ENCODE measurements at places on chromosomes 16 and 17. TPM values are rescaled to one million over a fixed set of nuclear protein-coding genes. Genes with fewer than 3 reads are reported as not detected.

DNA sequence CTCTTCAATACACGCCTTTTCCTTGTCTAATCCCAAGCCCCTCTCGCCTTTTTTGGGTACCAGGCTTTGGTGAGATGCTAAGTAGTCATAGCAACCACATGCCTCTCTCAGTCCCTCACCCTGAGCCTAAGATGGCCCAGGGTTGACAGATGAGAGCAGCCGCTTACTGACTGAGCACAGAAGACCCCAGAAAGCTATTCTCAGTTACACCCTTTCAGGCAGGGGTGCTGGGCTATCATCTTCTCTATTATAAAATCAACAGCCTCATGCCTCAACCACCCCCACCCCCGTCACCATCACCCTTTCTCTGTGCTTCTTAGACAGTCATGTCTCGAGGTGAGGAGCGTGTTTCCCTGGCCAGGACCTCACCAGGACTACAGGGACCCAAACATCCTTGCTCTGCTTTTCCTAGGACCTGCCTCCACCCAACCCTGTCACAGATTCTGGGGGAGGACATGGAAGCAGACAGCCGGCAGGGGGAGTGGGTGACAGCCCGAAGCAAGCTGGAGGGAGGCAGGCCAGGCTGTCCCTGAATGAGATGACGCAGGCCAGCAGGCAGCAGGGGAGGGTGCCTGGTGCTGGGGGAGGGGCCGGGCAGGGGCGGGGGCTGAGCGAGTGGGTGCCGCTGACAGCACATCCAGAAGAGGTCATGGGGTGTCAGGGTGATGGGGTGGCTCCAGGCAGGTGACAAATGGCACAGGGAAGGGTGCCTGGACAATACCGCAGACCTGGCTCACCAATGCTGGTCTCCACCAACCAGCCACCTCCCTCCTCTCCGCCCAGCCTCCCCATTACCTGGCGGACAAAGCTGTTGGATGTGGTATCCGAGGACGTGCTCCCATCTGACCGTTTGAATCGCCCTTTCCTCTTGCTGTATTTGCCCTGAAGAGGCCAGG, 3.1 kb downstream of the CACNB1 start:
- H3K4me1 ChIP-seq, result peaks cover 30% of the 10 kb centered on the region
- DNase-seq, result peak; percentile 54
- H3K4me3 ChIP-seq, result peak overlapping the region; percentile 67
- peak overlapping the region; percentile 90 for H3K27ac ChIP-seq
- H3K36me3 ChIP-seq, result peaks cover 5% of the 10 kb centered on the region

- peaks cover 34% of the 10 kb centered on the region for H3K4me1 ChIP-seq
- H3K27me3 ChIP-seq, result no peaks in the 10 kb centered on the region
- no peak overlapping the region for H3K4me3 ChIP-seq
Measured at GRCh38 chr17:65514541-65514940, 46.9 kb downstream of the AXIN2 start.

DNA sequence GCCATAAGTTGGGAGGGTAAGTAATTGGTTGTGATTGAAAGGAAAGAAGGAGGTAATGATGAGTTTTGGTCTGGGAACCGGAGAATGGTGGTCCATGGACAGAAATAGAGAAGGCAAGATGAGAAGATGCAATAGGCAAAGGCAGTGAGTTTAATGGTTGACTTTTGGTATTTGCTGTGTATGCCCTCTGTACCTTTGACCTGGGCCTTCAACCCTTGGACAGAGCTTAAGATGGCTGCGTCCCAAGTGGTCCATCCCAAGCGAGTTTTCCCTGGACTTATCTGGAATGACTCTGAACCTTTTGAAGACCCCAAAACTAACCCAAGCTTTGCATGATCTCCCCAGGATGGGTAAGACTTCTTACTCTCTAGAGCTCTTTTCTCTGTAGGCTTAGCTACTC, 664.5 kb downstream of the MAF start:
- H3K36me3 ChIP-seq, result no peaks in the 10 kb centered on the region
- DNase-seq, result no peak
- H3K27ac ChIP-seq, result no peak overlapping the region

CCP110 gene
- 36.3 TPM for total RNA-seq

- H3K27ac ChIP-seq, result no peak overlapping the region
- no peaks in the 10 kb centered on the region for H3K36me3 ChIP-seq
- DNase-seq, result no peak
- no peaks in the 10 kb centered on the region for H3K4me1 ChIP-seq
- no peak overlapping the region for H3K4me3 ChIP-seq
Measured at GRCh38 chr16:86980644-86981043, 336.5 kb downstream of the C16orf95 start.

GRCh38 chr16:89556750-89557689, 3.5 kb upstream of the RPL13 start:
- peaks cover 6% of the 10 kb centered on the region for H3K27me3 ChIP-seq
- H3K27ac ChIP-seq, result peak overlapping the region; percentile 92
- DNase-seq, result peak; percentile 98
- peaks cover 15% of the 10 kb centered on the region for H3K36me3 ChIP-seq
- peaks cover 31% of the 10 kb centered on the region for H3K4me1 ChIP-seq

DNA sequence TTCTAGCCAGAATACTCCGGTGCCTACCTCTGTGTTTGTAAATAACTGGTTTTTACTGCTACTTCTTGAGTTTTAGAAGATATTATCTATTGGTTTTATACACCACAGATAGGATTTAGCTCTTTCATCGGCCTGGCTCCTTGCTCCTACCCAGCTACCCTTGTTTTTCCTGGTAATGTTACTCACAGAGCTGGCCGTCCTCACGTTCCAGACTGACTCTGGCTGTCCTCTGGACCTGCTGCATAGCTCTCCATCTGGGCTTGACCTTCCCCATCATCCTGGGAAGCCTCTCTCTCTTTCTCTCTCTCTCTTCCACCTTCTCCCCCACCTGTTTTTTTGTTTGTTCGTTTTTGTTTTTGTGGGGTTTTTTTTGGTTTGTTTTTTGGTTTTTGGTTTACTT, 51.5 kb downstream of the MPRIP start:
- H3K27me3 ChIP-seq, result no peaks in the 10 kb centered on the region
- DNase-seq, result no peak
- no peaks in the 10 kb centered on the region for H3K36me3 ChIP-seq
- no peak overlapping the region for H3K27ac ChIP-seq

MLLT6 gene
- total RNA-seq, result 85.1 TPM

- H3K4me1 ChIP-seq, result peaks cover 3% of the 10 kb centered on the region
- no peak for DNase-seq
- H3K4me3 ChIP-seq, result no peak overlapping the region
Measured at GRCh38 chr17:46063241-46063640, 64.2 kb downstream of the STH start.

KATNB1 gene
- 42.1 TPM for total RNA-seq

DNA sequence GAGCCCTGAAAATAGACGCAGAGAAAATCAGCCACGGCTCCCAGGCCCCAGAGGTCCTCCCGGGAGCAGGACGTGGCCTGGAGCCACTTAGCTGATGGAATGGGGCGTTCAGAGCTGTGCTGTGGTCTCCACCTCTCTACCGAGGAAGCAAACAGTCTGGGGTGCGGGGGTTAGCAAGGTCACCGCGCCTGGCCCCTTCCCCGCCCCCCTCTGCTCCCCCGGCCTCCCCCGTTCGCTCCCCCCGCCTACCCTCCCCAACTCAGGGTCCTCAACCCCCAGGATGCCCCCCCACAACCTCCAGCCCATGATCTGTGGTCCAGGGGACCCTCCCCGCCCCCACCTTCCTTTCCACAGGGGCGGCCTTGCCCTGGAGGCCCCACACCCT, 20.6 kb upstream of the C1QTNF8 start:
- H3K27me3 ChIP-seq, result no peaks in the 10 kb centered on the region
- no peak overlapping the region for H3K4me3 ChIP-seq
- no peaks in the 10 kb centered on the region for H3K36me3 ChIP-seq
- H3K27ac ChIP-seq, result no peak overlapping the region
- no peaks in the 10 kb centered on the region for H3K4me1 ChIP-seq

DNA sequence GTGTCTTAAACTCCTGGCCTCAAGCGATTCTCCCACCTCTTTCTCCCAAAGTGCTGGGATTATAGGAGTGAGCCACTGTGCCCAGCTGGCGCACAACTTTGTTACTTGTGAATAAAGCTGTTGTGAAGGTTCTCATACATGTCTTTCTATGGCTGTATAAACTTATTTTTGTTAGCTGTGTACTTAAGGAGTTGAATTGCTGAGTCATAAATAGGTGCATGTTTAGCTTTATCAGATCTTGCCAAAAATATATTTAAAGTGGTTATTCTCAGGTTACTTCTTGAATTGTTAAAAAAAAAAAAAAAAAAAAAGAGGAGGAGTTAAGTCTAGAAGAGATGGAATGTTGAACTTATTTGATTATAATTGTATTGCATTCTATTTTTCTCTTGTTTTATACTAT, 47.6 kb upstream of the IRX3 start:
- no peak overlapping the region for H3K4me3 ChIP-seq
- peaks cover 10% of the 10 kb centered on the region for H3K4me1 ChIP-seq
- no peak overlapping the region for H3K27ac ChIP-seq
- no peaks in the 10 kb centered on the region for H3K36me3 ChIP-seq
- peaks cover 10% of the 10 kb centered on the region for H3K27me3 ChIP-seq

GRCh38 chr17:80796430-80796861, 195.2 kb upstream of the CHMP6 start:
- no peaks in the 10 kb centered on the region for H3K27me3 ChIP-seq
- peaks cover 6% of the 10 kb centered on the region for H3K4me1 ChIP-seq
- H3K4me3 ChIP-seq, result no peak overlapping the region

- peaks cover 9% of the 10 kb centered on the region for H3K27me3 ChIP-seq
- no peaks in the 10 kb centered on the region for H3K36me3 ChIP-seq
- no peak overlapping the region for H3K27ac ChIP-seq
- peaks cover 13% of the 10 kb centered on the region for H3K4me1 ChIP-seq
- no peak overlapping the region for H3K4me3 ChIP-seq
Measured at GRCh38 chr16:77063676-77064016, 127.3 kb upstream of the MON1B start.

DNA sequence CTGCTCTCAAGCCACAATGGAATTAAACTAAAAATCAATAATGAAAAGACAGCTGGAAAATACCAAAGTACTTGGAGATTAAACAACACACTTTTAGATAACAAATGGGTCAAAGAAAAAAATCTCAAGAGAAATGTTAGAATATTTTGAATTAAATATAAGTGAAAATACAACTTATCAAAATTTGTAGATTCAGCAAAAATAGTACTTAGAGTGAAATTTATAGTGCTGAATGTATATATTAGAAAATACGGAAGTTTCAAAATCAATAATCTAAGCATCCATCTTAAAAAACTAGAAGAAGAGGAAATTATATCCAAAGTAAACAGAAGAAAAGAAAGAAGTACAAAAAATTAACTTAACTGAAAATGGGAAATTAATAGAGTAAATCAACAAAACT, 179.2 kb upstream of the CDH11 start:
- H3K27me3 ChIP-seq, result no peaks in the 10 kb centered on the region
- no peak overlapping the region for H3K27ac ChIP-seq
- no peaks in the 10 kb centered on the region for H3K36me3 ChIP-seq
- no peak for DNase-seq
- H3K4me1 ChIP-seq, result no peaks in the 10 kb centered on the region

GRCh38 chr16:9422762-9423513, 331.5 kb downstream of the HAPSTR1 start:
- peaks cover 8% of the 10 kb centered on the region for H3K4me1 ChIP-seq
- H3K27ac ChIP-seq, result no peak overlapping the region
- H3K4me3 ChIP-seq, result no peak overlapping the region
- no peaks in the 10 kb centered on the region for H3K36me3 ChIP-seq
- peaks cover 15% of the 10 kb centered on the region for H3K27me3 ChIP-seq
- DNase-seq, result no peak

MFAP4 gene
- 0.26 TPM for total RNA-seq

SCGB1C2 gene
- total RNA-seq, result not detected

ZFP3 gene
- total RNA-seq, result 0.11 TPM

GRCh38 chr17:33373273-33373672, 80.2 kb upstream of the ASIC2 start:
- no peaks in the 10 kb centered on the region for H3K27me3 ChIP-seq
- no peak overlapping the region for H3K27ac ChIP-seq
- no peak for DNase-seq
- peaks cover 5% of the 10 kb centered on the region for H3K4me1 ChIP-seq
